ENCODE measurements at places on chromosomes 5 and 9.
A peak's percentile ranks its signal among the peaks of the same experiment; 100 is the strongest.

GRCh38 chr9:77023726-77024125 is 4.3 kb downstream of the FOXB2 start:
- no peak for DNase-seq

DNA sequence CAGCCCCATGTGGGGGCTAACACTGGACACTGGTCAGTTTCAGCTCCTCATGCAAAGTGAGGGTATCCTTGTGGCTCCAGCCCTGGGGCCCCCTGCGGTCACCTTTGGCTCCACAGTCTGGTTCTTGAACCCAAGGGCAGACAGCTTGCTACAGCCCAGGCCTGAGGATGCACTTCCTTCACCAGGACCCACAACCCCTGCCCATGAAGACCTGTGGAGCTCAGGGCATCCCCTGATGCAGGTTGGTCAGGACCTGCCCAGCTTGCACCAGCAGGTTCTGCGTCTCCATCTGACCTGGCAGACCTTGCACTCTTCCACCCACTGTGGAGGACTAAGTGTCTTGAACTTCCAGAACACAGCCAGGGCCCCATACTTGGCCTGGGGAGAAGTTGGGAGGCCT is 3.7 kb upstream of the MRNIP start:
- DNase-seq: no peak

GRCh38 chr9:115946530-115946929 is 207.1 kb upstream of the PAPPA start:
- no peak for DNase-seq

- no peak for DNase-seq
Observed at GRCh38 chr5:104172976-104173375, 610.4 kb upstream of the NUDT12 start.

DNA sequence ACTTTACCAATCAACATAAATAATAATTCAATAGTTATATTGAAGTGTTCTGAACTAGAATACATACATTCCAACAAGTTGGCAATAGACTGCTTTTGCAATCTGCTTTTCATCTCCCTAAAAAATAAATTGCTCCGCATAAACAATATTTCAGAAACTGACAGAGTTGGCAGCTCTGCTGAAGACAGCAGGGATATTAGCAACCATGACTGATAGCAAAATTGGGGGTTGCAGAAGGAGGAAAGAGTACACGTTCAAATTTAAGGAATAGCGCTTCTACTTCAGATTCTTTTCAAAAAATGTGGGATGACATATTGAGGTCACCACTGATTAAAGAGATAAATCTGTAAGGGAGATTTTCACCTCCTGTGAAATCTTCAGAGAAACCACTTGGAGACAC is 521.2 kb downstream of the DTWD2 start:
- no peak for DNase-seq

GRCh38 chr5:97231025-97231636 is 48.1 kb upstream of the RIOK2 start:
- peak; percentile 76 for DNase-seq

DNA sequence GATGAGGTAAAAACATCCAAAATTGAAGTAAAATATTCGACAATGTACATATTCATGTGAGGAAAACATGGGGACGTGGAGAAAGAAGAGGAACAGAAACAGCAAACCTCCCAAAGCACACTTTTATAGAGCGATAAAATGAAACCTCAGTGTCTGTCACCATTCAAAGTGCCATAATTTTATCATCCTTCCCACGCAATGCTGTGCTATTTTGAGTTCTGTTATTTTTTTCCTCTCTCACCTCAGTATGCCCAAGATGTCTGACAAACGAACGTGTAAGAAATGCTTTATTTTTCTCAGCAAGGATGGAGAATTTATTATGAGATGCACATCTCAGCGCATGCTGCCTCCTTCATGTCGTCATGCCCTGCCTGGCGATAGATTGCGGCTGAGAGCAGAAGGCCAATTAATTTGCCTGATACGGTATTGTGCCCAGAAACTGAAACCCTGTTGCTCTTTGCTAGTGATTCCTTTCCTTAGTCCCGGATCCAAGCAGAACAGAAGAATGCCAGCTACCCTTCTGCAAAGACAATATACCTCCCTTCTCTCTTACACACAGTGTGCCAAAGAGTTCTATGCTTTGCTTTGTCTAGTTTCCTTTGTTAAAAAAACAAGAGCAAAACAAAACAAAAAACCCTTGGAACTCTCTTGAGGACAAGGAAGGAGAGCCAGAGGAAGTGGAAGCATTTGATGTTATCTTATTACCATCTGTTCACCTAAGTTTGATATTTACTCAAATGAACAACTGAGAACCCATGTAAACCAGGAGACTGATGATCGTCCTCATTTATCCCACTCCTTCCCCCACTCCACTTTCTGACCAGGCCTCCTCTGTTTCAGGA is 192.4 kb downstream of the SEMA6A start:
- no peak for DNase-seq

- no peak for DNase-seq
Observed at GRCh38 chr5:39531306-39531705, 106.5 kb upstream of the DAB2 start.

GRCh38 chr9:68637020-68637419 is 68.0 kb upstream of the PIP5K1B start:
- DNase-seq: no peak

DNA sequence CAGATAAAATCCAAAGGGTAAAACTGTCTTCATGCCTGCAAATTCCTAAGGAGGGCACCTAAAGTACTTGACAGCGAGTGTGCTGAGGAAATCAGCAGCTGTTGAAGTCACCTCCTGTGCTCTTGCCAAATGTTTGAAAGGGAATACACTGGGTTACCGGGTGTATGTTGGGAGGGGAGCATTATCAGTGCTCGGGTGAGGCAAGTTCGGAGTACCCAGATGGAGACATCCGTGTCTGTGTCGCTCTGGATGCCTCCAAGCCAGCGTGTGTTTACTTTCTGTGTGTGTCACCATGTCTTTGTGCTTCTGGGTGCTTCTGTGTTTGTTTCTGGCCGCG is 727 bp upstream of the ADRB2 start:
- DNase-seq: no peak

DNA sequence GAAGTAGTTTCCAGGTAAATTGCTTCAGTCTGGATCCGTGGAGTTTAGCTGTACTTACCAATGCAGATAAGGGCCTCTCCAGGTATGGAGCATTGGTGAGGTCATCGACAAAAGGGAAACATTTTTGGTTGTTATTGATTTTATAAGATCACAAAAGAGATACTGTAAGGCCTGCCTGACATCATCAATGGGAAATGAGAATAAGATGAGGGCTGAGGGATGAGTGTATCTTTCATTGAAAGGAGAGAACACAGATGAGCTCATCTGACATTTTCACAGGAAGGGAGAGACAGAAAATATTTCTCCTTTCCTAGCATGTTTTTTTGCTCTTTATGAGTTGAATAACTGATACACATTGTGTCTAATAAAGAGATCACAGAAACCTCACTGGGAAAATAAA is 233.6 kb downstream of the SAXO1 start:
- no peak for DNase-seq

- no peak for DNase-seq
Observed at GRCh38 chr5:79793722-79794121, 104.1 kb downstream of the CMYA5 start.

DNA sequence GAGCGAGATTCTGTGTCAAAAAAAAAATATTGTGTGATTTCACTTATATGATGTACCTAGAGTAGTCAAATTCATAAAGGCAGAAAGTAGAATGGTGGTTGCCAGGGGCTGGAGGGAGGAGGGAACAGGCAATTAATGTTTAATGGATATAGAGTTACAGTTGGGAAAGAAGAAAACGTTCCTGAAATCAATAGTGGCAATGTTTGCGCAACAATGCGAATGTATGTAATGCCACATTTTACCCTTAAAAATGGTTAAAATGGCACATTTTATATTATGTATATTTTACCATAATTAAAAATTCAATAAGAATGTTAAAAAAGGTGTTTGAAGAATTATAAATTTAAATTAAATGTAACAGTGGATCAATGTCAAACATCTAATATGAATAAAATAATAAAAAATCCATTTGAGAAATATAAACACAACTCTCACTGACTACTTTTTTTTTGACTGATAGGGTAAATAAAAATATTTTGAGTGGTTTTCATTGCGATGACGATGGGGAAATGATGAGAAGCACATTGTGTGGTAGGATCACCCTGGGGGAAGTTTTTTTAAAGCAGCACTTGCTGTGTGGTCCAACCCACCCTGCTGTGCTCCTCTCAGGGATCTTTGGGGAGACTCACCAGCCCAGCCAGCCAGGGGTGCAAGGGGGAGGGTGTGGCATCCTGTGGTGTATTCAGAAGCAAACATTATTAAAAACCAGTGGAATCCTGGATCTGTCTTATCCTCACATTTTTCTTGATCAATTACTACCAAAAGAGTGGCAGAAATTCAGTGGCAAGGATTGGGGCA is 4.3 kb downstream of the FYB1 start:
- DNase-seq: no peak

DNA sequence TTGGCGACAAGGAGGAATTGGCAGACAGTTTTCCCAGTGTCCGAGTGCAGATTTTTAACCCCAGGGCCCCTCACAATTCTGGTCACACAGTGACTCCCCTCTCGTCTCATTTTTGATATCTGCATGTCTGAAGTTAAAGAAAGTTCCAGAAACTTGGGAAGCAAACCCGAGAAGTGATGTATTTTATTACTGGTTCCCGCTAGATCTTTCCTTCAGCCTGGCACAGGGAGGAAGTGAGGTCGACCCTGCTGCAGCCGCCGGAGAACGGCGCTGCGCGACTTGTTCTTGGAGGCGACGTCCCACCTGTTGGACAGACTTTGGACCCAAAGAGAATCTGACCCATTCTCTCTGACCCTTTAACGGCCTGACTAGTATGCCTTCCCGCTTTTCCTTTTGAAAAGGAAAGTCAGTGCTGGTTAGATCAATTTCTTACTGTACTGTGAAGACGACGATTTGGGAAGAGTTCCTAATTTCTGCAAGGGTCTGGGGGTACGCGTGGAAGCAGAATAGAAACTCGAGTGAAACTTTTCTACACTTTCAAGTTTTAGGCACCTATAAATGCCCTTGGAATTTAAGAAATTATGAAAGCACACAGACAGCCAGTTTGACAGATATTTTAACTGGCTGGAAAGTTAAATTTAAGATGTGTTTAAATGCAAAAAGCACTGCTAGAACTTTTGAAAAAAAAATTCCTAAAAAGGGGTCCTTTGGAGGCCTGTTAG is 744 bp downstream of the OTULIN start:
- peak; percentile 64 for DNase-seq

DNA sequence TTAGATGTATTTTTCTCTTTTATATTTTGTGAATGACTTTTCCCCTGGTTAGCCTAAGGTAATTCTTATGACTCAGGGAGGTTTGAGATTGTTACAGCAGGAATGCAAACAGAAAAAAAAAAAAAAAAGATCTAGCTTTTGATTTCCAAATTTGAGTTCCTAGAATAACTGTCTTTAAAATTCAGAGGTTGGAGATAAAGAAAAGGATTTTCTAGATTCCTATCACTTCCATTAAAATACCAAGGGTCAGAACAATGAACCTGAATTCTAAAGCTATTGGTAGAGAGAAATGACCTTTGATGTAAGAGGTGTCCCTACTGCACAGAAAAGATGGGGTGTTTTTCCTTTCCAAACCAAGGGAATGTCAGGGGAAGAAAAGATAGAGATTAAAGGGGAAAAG is 262.5 kb downstream of the DOCK8 start:
- DNase-seq: no peak

DNA sequence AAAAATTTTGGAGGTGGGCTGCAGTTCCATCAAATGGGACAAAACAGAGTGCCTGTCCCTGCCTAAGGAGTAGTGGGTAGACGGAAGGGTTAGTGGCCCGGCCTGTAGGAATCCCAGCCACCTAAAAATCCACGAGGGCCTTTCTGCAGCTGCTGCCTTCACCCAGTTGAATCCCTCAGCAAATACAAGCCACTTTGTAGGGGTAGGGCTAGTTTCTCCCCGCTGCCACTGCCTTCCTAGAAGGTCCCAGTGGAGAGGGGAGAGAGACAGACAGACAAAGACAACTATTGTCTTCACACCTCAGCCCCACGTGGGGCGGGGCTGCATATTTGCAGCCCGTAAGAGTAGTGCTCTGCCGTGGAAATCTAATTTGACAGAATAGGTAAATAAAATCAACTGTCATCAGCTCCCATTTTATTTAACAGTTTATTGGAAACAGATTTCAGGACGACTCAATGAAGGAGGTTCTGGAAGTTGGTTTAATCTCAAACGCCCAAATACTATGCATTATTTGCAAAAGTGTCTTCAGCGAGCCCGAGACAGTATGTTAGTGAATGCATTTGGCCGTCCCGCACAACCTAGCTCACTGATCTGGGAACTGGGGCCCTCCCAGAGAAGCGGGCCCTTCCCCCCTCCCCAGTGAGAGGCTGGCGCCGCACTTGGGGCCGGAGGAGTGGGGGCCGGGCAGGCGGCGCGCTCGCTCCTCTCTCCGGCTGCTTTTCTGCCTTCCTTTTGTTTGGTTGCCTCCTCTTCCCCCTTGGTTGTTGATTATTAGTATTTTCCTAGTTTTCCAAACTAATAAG is 67.6 kb upstream of the TBCA start:
- no peak for DNase-seq

GRCh38 chr5:160390787-160391696 is 8.8 kb downstream of the FAM200C start:
- peak; percentile 47 for DNase-seq

- DNase-seq: no peak
Observed at GRCh38 chr5:5637173-5637572, 214.7 kb downstream of the ICE1 start.

DNA sequence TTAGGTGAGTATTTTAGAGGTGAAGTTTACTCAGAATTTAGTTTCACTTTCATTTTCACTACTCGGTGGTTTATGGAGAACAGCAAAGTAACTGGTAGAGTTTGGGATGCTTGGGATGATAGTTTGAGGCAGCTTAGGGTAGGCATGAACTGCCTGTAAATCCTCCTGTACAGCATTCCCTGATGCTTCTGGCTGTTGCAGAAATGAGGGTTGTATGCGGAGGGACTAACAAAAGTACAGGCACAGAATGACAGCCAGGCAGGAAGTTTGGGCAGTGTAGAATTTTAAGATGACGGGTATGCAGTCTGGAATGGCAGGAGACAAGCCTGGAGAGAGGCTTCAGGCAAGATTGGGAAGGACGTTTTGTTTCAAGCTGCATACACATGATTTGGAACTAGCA is 48.0 kb upstream of the FAM120AOS start:
- no peak for DNase-seq

DNA sequence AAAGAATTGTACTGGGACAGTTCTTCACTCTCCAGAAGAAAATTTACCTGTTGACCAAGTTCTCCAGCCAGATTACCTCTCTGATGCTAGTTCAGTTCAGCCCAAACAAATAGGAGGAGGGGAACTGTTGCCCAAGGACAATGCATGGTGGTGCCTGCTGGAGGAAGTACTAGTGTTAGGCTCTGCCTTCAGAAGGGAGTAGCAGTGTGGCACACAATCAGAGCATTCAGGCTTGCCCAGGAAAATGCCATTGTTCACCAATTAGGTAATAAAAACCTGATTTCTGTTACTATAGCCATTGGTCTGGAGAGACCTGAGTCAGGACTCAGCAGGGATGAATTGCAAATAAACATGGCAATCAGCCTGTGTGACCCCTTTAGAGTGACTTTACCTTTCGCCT is 720.8 kb upstream of the ZNF608 start:
- DNase-seq: no peak

DNA sequence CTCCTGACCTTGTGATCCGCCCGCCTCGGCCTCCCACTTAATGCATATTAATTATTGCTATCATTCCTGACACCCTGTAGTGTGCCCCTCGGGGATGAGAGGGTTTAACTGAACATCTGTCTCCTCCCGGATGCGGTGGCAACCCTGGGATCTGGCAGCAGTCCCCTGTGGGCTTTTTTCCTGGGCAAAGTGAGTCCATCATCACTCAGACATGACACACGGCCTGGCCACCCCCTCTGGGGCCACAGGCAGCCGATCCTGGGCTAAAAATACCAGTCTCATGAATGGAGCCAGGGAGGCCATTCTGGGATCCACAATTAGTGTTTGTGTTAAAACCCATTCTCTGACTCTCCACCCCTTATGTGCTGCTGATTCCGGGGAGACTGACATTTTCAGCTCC is 161.2 kb downstream of the RGS3 start:
- DNase-seq: no peak
